ENCODE measurements at places on chromosomes 12 and 14.

- DNase-seq: no peak
These were observed 109.3 kb downstream of the ITPR2 start for GRCh38 chr12:26723379-26724308.

GRCh38 chr14:80867091-80867490 is 74.4 kb downstream of the CEP128 start:
- DNase-seq: no peak

- DNase-seq: no peak
These were observed 52.8 kb upstream of the SLC2A13 start for GRCh38 chr12:40158592-40159111.

- DNase-seq: no peak
These were observed 35.9 kb upstream of the CEP83 start for GRCh38 chr12:94495445-94496115.

- no peak for DNase-seq
These were observed 4.6 kb downstream of the JDP2 start for GRCh38 chr14:75432411-75432810.

Data from stimulated activated CD4-positive, alpha-beta T cell treated with anti-CD3 and anti-CD28 coated beads, TNF-alpha, amount 100 ng/mL, for 48 hours (primary cell).